ENCODE measurements at places on chromosomes 5 and 9. TPM values are rescaled to one million over a fixed set of nuclear protein-coding genes. Genes with fewer than 3 reads are reported as not detected.

Gene OR1J2
- not detected for total RNA-seq

Gene ALDH1B1
- 34.5 TPM for total RNA-seq

Gene IL31RA
- 1.7 TPM for total RNA-seq

Gene IRX1
- not detected for total RNA-seq

Gene MROH2B
- total RNA-seq = not detected

Gene PRRX2
- not detected for total RNA-seq

Gene CSF1R
- not detected for total RNA-seq

Gene ANKRD34B
- not detected for total RNA-seq

Gene SPATA9
- not detected for total RNA-seq

Gene WASHC1
- total RNA-seq = 2.7 TPM

Gene HAVCR2
- total RNA-seq = 0.07 TPM

Gene CDH9
- total RNA-seq = not detected

Gene FOXD4L5
- not detected for total RNA-seq

Gene FBP1
- 13.2 TPM for total RNA-seq

Gene GRM6
- total RNA-seq = not detected

Gene DOCK8
- total RNA-seq = 0.80 TPM

Gene ANKHD1
- total RNA-seq = 111 TPM

Gene VCAN
- total RNA-seq = 0.57 TPM

Gene FBP2
- not detected for total RNA-seq

Gene KCTD16
- total RNA-seq = 0.27 TPM

Gene PCA3
- total RNA-seq = 2.2 TPM

Gene BRIX1
- 64.0 TPM for total RNA-seq

Gene CD274
- 27.0 TPM for total RNA-seq

Gene LCN10
- total RNA-seq = not detected

Gene GRXCR2
- not detected for total RNA-seq

Gene MEF2C
- 63.5 TPM for total RNA-seq

Gene RECK
- 22.6 TPM for total RNA-seq

Gene SPATA31C1
- not detected for total RNA-seq

Gene GCNT4
- 0.07 TPM for total RNA-seq

Gene BNIP1
- 19.5 TPM for total RNA-seq

Measured in thoracic aorta endothelial cell (primary cell).